Renal cortex interstitium (tissue), 15 donors: ENCODE measurements at places on chromosomes 7 and 10.

DNA sequence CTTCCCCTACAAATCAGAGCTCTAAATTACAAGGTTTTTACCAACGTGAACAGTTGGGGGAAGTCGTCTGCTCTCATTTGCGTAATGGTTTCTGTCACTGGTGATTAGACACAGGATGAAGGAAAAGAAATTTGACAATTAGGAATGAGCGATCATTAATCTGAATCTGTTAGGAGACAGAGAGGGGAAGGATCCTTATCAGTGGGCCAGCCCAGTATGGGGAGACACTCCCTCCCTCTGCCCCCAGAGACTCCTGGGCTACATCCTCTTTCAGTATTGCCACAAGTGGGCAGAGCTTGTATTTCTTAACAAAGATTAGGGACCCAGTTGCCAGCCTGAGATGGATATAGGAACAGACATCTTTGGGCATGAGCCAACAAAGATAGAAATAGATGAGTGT, 15.5 kb downstream of the HIF1AN start:
- no peak for DNase-seq

DNA sequence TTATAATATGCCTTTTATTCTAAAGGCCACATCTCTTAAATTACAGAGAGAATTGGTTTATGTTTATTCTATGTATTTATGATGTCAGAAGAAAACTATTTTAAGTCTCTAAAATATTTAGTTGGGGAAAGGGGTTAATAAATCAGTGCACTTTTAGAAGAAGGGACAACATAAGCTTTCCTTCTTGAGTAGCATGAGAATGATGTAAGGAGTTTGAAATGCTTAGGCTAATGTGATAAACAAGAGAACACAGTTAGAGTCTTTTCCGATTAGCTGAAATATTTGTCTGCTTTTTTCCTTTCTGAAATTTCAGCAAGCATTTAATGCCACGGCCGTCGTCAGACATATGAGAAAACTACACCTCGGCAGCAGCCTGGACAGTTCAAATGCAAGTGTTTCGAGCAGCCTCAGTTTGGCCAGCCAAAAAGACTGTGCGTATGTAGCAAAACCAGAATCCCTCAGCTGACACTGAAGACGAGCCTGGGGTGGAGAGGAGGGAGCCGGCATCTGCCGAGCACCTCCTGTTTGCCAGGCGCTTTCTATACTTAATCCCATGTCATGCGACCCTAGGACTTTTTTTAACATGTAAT, 176.2 kb downstream of the CCDC3 start:
- DNase-seq = no peak

DNA sequence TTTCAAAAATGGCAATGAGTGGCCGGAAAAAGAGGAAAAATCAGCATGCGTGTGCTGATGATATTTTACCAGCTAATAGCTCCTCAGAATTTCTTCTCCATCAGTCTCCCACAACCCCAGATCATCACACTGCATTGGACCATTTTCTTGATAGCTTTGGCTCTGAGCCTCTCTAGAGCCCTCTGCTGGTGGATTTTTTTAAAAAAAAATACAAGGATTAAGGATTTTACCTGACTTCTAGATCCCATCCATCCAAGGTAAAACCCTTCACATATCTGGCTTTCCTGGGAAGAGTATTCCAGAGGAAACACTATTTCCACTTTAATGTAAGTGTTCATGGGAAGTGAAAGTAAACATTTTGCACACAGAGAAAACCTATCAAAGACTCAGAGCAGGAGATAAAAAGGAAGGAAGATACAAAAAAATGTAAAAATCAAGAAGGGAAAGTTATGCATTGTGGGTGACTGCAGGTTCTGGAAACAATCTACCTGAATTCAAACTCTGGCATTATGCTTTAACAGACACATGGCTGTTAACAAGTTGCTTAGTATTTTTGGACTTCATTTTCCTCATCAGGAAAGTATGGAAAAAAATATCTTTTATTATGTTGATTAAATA, 380.9 kb downstream of the LRRTM3 start:
- no peak for DNase-seq

GRCh38 chr10:111246814-111247452, 170.1 kb downstream of the ADRA2A start:
- no peak for DNase-seq

- DNase-seq = no peak
Observed at GRCh38 chr7:73900286-73900685, 39.3 kb downstream of the TMEM270 start.

DNA sequence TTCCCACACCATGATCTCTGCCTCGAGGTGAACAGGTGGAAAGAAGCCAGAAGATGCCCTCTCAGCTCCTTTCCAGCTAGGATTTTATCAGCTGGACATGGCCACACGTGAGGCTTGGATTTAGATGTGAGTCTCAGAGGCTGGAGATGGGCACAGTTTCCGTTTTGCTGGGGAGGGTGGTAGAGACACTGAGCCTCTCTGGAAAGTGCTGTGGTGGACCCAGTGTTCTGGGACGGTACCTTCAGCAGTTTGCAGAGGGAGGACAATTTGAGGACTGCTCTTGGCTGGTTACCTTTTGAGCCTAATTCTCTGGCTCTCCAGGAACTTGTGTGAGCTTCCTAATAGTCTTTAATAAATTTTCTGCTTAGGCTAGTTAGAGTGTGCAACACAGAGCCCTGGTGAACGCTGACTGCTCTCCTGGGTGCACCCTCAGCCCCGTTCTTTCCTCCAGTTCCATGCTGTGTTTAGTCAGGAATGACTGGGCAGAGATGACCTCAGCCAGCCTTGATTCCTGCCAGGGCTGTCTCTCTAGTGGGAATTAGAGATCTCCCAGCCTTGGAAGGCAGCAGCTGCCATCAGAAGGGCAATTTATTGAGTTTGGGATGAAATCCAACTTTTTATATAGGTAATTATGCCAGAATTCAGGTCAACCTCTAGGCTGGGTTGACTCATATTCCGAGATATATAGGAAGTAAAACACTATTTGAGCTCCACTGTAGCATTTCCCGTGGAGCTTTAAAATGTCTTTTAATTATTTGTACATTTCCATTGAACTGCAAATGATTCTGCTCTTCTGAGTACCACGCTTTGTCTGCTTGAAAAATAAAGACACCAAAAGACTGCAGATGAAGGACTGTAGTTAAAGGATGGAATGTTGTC, 103.9 kb downstream of the GATA3 start:
- no peak for DNase-seq

DNA sequence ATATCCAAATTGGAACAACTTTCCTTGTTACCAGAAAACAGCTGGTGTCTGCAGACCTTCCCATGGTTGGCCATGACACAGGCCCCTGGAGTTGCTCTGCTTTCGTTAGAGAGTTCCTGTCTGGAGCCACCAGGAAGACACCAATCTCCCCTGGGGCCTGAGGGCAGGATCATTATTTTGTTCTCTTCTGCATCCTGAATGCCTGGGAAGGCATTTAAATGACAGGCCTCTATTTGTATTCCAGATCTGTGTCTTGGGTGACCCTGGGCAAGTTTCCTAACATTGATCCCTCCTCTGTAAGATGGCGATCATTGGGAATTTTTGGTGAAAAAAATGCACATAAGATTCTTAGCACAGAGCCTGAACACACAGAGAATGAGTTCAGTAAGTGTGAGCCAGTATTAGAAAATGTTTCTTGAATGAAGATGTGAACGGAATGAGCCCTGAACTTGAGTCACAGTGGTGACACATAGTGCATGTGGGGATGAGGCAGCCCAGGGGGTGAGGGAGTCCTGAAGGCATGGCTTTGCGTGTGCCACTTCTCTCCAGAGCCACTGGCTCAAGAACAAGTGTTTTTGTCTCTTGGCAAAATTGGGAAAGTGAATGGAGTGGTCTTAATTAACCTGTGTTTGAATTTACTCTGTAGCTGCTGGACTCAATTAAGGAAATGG, 28.4 kb downstream of the BMPER start:
- DNase-seq = no peak

DNA sequence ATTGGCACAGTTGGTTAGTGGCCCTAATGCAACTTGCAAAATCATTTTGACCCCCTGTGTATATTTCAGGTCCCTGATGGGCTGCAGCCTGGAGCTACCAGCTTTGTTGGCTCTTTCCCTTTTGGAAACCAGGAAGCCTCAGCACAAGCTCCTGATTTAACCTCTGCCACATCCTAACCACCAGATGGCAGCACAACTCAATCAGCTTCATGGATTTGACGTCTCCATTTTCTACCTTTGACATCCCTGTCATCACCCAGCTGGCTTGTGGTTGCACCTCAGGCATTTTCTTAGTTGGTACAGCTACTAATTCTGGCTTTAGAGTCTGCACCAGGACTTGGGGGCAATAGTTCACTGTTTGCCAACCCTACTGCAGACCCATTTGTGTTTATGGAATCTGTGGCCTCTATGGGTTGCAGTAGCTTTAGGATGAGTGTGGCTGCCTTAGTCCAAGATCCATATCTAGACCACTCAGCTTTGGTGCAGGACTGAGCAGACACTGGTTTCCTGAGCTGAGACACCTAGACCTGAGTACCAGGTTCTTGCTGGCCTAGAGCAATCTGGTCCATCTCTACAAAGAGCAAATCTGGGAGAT, 456.2 kb downstream of the REEP3 start:
- DNase-seq = peak; percentile 5

DNA sequence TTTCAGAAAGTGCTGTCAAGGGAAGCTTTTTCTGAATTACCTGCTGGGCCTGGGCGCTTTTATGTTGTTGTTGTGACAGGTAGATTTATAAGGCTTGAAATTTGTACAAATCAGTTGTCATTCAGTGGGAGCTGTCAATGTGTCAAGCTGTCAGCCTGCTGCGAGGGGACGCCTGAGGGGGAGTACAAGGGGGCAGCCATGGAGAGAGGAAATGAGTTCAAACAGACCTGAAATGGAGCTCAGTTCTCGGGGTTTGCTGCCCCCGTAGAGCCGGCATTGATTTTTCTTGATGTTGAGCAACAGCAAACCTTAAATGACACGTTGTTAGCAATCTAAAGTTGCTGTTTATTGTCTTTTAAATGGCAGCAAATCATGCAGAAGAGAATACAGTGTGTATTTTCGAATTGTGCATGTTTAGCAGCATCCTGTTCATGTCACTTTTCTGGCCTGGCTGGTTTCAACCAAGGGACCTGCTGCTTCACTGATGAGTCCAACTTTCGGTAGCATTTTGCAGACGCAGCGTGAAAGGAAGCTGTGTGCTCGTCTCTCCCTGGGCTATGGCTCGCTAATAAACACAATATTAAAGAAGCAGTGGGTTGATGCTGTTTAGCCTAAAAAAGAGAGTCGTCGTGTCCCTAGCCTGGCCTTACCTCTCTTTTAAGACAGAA, 166.5 kb downstream of the LRMDA start:
- DNase-seq = no peak

DNA sequence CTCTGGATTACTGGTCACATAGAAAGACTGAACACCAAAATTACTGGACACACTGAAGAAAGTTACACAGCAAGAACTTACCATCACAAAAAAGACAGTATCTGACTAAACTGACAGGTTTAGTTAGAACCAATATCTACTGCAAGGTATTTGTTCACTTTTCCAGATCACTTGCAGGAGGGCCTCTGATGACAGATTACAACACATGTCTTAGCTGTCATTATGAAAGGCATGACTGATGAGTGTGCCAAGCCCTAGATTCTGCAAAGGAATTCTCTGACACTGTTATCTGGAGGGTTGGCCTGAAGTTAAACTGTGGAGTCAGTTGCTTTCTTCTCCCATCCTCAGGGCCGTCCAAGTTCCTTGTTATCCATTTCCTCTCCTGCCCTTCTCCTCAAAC, 242.7 kb downstream of the KIF20B start:
- DNase-seq = no peak

DNA sequence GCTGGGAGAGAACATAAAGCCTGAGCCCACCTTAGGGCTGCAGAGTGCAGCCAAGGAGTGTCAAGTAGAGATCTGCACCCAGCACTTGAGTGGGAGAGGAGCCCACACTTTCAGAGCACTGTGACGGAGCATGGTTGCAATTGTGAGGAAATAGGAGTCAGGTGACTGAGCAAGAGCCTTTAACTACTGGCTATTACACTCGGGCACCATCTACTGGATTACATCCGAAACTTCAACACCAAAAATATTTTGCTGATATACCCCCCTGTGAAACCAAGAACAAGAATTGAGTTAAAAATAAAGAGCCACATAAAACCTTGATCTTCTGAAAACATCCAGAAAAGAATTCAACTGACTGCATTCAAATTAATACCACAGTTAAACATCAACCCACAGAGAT, 657.9 kb downstream of the NXPH1 start:
- DNase-seq = no peak

- DNase-seq = no peak
Observed at GRCh38 chr7:156754201-156754600, 113.6 kb downstream of the RNF32 start.

DNA sequence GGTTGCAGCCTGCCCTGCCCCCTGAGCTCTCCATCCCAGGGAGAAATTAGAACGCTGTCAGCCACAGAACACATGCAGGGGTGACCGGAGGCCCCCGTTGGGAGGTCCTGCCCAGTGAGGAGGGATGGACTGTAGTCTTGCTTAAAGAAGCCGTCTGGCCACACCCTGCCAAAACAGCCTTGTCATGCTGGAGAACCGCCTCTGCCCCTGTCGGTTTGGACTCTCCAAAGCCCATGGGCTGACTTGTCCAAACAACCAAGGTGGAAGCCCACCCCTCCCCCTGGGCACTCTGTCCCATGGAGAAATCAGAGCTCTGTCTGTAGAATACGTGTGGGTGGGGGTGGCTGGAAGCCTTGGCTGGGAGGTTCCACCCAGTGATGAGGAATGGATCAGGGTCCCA, 12.7 kb upstream of the TBATA start:
- DNase-seq = no peak

- no peak for DNase-seq
Observed at GRCh38 chr7:33854178-33854577, 51.2 kb upstream of the BMPER start.

GRCh38 chr7:113936535-113936934, 17.7 kb upstream of the PPP1R3A start:
- DNase-seq = no peak

- DNase-seq = no peak
Observed at GRCh38 chr10:90193240-90193985, 492.0 kb downstream of the KIF20B start.

DNA sequence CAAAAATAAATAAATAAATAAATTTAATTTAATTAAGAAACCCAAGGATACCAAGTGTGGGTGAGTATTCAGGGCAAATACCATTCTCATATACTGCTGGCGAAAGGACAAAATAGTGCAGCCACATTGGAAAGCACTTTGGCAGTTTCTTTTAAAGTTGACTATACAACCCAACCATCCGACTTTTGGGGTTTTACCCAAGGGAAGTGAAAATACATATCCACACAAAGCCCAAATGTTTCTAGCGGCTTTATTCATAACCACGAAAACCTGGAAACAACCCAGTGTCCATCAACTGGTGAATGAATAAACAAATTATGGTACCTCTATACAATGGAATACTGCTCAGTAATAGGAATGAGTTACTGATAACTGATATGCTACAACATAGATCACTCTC, 36.2 kb upstream of the OGDHL start:
- no peak for DNase-seq

DNA sequence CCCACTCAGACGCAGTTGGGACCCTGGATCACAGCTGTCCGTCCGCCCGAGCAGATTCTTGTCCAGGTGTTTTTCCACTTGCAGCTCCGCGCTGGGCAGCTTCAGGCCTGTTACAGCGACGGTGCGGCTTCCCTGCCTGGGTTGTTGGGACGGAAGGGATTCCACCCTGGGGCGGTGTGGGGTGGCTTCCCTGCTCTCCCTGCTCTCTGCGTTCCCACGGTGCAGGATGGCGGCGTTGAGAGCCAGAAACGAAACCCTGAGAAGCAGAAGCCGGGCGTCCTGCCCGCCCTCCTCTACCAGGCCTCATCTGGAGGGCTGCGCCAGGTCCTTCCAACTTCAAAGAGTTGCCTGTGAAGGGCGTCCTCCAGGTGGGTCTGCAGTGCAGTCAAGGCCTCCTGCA, 194.4 kb downstream of the ADARB2 start:
- DNase-seq = no peak

GRCh38 chr10:13567030-13567429, 19.7 kb upstream of the PRPF18 start:
- DNase-seq = no peak
